Forelimb muscle (tissue), 1 donor: ENCODE measurements at places on chromosomes 7 and 10. TPM values are rescaled to one million over a fixed set of nuclear protein-coding genes. Genes with fewer than 3 reads are reported as not detected.

GRCh38 chr7:29300026-29300480 is 105.5 kb downstream of the CHN2 start:
- no peak for DNase-seq

DNA sequence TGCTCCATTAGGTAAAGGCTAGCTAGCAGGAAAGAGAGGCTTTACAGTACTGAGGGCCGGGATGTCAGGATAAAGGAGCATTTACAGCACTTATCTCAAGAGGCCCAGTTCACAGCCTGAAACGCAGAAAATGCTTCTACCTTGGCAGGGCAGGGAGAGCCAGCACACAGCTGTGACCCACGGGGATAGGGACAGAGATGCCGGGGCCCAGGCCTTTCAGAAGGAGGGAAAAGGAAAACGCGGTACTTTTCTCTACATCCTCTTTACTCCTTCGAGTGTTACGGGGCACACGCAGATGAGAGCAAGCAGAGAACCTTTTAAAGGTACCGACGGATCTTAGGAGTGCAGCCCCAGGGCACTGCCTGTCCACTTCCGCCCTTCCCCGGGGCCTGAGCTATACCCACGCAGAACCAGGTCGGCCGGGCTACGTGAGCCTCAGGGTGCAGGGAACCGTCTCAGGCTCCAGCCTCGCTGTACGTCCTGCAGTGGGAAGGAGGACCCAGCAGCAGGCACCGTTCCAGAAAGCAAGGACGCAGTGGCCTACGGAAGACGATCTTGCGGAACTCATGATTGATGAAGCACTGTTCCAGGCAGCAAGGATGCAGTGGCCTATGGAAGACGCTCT is 232.3 kb downstream of the ELFN1 start:
- DNase-seq = no peak

GRCh38 chr10:129833994-129834739 is 129.9 kb downstream of the EBF3 start:
- DNase-seq = no peak

DNA sequence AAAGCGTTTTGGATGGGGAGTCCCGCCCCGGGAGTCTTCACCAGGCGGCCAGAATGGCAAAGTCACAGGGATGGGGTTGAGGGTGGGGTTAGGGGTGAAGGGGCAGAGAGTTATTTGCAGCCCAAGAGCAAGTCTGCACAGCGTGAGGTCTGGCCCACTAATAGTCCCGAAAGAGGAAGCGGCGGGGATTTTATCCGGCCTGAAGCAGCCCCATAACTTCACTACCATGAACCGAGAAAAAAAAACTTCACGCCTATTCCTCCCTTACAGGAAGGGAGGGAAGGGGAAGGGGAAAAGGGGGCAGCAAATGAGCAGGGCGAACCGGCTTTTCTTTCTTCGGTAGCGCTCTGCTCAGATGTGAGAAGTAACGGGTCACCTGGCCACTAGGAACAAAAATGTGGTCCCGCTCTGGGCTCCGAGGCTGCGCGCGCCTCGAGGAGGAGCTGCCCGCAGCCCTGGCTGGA is 712 bp downstream of the ITPRIP start:
- DNase-seq = no peak

GRCh38 chr10:32333849-32334248 is 13.1 kb downstream of the EPC1 start:
- no peak for DNase-seq

- DNase-seq = no peak
Observed at GRCh38 chr10:109966961-109967738, 40.6 kb upstream of the ADD3 start.

DNA sequence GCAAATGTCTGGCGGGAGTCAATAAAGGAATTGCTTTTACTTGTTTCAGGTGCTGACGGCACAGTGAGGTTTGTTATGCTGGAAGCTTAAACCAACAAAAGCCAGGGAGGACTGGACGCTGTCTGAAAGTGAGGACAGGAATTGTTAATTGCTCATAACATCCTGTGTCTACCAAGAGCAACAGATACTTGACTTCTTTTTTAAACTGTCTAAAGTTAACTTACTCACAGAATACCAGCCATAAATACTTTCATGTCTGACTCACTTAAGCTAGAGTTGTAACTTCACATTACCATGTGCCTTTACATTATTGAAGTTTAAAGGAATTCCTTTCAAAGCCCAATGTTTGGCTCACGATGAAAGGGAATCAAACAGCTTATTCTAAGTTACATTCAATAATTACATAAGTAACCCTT is 252.7 kb upstream of the SHH start:
- DNase-seq = no peak

DNA sequence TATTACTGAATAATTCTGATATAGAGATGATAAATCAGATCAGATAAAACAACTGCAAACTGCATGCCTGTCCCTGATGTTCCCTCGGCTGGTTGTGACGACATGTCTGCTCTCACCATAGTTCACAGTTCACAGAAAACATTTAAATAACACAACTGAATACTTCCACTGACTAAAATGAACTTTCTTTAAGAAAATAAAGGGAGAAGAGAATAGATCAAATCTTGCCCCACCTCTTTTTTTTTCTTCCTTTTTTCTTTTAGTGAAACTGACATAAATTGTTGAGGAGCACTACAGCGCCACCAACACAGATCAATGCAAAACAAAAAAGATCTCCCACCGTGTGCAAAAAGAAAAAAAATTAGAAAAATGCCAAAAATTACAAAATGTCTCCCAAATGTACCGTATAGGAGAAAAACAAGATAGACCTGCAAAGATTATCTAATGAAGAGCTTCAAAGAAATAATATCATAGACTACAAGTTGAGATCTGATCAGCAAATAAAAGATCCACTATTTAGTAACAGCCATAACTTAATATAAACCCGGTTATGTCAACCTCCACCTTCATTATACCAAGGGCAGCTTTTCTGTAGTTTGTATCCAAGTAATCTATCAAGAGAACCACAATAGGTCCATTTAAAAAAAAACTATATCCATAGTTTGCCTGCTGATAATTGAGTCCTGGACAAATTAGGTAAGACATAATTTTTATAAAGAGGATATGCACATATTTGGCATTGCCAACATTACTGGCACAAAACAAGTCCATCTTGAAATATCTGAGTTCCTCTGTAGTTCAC is 30.7 kb upstream of the EPC1 start:
- peak; percentile 71 for DNase-seq

DNA sequence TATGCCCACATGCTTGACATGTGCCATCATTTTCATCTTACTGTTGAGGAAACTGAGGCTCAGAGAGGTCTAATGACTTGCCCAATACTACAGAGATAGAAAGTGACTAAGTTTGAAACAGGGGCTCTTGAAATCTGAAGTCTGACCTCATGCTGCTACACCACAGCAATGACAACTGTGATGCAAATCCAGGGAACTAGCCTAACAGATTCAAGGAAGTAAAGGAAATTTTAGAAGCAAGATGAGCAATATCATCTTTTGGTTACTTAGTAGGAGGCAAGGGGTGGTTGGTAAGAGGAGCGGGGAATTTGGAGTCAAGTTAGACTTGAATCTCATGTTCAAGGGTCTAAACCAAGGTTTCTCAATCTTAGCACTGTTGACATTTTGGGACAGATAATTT is 26.3 kb upstream of the OSBPL3 start:
- no peak for DNase-seq

GRCh38 chr7:69868921-69869320 is 270.6 kb downstream of the AUTS2 start:
- DNase-seq = no peak

- no peak for DNase-seq
Observed at GRCh38 chr7:143085109-143085508, 33.0 kb downstream of the OR6V1 start.

DNA sequence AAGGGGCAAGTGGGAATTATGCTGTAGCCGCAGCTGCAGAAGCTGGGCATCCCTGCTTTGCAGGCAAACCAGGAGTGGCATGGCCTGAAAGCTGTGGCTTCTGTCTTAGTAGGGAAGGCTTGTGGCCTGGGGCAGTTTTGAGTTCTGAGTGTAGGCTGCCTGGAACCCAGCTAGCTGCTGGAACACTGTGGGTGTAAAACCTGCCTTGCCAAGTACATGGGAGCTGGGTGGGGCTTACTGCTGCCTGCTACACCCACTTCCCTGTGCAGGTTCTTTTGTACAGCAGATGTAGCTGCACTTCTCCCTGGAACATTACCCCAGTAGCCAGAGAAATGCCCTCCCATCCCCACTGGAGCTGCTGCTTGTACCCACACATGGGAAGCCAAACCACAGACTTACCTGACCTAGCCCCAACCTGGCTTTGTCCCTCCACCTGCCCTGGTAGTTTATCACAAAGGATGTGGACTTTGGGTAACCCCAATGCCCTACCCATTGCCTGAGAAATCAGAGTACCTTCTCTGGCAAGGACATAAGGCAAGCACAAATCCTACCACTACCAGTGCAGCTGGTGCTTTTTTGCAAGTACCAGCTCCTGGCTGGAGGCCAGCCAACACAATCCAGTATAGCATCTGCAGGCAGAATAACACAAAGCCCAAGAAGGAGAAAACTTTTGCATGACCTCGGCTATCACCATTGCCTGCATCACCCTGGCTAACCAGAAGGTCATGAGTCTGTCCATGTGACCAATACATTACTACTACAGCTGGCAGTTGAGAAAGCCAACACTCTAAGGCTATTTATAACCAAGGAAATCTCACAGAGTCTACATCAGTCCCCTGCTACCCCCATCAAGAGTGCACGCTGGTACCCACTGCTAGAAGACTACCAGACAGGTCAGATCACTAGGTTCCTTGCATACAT is 26.5 kb upstream of the PPP1R3A start:
- no peak for DNase-seq

DNA sequence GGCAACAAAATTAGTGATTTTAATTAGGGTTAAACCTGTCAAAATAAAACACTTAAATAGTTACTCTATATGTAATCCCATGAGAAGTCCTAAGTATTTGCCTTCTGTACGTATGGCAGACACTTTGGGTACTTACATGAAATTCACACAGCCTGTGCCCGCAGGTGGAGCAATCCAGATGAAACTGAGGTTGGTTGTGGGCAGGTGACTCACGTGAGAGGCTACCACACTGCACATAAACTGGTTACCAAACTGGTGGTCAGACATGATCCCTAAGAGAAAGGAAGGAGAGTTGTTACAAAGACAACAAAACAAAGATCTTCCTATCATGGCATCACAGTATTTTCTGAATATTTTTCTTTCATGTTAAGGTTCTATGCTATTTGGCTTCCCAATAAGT is 156.1 kb downstream of the RELN start:
- DNase-seq = no peak

DNA sequence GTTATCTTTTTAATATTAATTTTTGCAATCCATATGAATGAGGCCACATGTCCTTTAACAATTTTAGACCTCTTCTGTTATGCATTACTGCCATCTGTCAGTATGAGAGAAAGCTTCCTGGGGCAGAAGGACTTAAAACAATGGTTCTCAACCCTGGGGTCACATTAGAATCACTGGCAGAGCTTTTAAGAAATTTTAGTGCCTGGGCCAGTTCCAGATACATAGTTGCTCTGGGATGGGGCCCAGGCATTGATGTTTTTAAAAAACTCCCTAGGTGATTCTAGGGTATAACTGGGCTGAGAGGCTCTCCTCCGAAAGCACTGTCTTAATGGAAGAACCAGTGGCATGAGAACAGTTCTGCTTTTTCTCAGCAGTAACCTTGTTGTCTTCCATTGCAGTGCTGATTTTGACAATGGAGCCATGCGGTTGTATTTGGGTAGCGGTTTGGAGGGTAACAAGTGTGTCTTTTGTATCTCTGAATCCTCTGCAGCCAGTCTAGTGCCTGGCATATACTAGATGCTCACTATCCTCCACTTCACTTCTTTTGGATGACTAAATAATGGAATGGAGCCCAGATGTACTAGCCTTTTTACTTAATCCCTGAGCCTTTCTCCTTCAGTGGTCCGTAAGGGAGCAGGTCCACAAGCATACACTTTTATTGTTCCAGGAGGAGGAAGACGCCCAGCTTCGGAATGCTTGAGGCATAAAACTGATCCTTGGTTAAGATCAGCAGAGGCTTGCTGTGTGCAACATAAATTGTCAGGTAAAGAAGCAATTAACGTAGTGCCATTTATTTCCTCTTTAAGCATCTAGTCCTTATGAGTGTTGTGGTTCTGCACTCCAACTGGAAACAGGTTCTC is 227.1 kb downstream of the AUTS2 start:
- no peak for DNase-seq

DNA sequence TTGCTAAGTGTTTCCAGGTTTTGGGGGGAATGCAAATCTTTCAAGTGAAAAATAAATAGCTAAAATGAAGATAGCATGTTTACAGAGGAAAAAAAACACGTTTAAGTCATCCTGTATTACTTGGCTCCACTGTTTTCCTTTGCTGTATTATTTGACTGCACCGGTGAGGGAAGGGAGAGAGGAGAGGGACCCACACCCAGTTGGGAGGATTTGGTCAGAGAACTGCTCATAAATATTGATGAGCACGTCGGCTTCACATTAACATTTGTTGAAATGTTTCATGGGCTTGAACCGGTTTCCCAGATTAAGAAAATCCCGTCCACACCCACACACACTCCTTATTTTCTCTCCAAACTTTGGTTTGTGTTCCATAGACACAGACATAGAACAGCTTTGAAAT is 493.8 kb upstream of the MGMT start:
- no peak for DNase-seq

DNA sequence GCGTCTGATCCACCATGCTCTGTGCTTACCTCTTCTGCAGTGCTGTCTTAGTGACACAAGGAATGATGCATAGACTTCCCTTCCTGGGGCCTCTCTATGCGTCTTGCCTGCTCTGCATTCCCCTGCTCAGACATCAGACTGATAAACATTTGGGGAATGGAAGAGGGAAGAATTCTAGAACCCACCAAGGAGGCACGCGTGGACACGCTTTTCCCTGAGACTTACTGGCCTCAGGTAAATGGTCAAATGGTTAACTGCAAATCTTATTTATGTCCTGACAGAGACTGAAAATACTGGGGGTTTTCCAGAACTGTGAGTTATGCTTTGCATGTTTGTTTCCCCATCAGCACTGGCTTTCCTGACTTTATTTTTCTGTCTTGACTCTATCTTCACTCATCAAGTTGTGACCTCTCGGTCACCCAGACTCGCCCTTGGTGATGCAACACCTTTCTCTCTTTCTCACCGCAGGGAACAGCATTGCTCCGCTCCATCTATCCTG is 285.9 kb upstream of the FZD8 start:
- no peak for DNase-seq

- DNase-seq = no peak
Observed at GRCh38 chr7:112444505-112444904, 5.8 kb upstream of the IFRD1 start.

DNA sequence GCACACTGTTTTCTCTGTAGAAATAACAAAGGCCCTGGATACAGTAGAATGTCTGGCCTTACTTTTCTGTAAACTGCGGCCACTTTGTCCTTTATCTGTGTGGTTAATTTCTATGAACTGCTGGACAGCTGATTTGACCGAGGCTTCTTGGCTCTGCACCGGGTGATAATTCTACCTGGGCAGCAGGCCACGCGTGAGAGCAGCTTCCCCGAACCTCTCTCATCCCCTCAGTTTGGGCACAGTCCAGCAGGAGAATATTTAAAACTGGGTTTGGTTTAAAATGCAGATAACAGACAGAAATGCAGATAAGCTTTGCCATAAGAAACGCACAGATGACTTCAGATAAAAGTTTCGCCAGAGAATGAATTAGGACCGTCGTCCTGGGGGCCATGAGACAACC is 81.0 kb downstream of the CELF2 start:
- no peak for DNase-seq

- no peak for DNase-seq
Observed at GRCh38 chr7:112511451-112512202, 30.8 kb downstream of the LSMEM1 start.

Gene TMEM72
- 0.18 TPM for polyA plus RNA-seq

Gene RHOBTB1
- 20.7 TPM for polyA plus RNA-seq

Gene SPDYE8
- 0.20 TPM for polyA plus RNA-seq

Gene ENTPD1
- polyA plus RNA-seq = 12.3 TPM

Gene ABCB4
- 0.40 TPM for polyA plus RNA-seq

Gene GPR141
- 0.40 TPM for polyA plus RNA-seq
